Putamen (tissue), 1 donor: ENCODE measurements at places on chromosomes 4 and X.

- DNase-seq, result no peak
Measured at GRCh38 chr4:95013236-95013635, 255.5 kb downstream of the BMPR1B start.

GRCh38 chrX:12378706-12379105, 240.4 kb downstream of the FRMPD4 start:
- no peak for DNase-seq

- DNase-seq, result no peak
Measured at GRCh38 chr4:182103614-182104319, 139.4 kb upstream of the TENM3 start.

DNA sequence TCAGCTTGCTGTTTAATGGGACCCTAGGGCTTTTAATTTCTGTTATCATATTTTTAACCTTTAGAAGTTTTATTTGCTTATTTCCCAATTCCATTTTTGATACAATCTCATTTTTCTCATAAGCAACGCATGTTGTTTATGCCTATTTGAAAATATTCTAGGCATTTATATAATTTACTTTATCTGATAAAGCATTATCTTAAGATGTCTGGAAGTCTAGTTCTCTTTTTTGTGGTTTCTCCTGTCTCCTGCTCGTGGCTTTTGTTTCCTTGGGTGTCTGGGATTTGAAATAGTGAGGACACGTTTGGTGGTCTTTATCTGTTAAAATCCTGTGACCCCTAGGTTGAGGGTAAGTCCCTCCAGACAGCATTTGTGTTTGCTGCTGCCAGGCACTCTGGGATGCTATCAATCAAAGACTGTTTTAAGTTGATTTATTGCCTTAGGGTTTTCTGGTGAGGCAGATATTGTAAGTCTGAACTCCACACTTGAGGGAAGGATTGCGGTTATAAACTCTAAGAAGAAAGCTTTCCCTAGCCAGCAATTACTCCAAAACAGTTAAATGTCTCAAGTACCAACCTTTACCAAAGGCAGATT, 208.0 kb downstream of the PRDM5 start:
- no peak for DNase-seq
